ENCODE measurements at places on chromosomes 12 and 14. TPM values are rescaled to one million over a fixed set of nuclear protein-coding genes. Genes with fewer than 3 reads are reported as not detected.

DNA sequence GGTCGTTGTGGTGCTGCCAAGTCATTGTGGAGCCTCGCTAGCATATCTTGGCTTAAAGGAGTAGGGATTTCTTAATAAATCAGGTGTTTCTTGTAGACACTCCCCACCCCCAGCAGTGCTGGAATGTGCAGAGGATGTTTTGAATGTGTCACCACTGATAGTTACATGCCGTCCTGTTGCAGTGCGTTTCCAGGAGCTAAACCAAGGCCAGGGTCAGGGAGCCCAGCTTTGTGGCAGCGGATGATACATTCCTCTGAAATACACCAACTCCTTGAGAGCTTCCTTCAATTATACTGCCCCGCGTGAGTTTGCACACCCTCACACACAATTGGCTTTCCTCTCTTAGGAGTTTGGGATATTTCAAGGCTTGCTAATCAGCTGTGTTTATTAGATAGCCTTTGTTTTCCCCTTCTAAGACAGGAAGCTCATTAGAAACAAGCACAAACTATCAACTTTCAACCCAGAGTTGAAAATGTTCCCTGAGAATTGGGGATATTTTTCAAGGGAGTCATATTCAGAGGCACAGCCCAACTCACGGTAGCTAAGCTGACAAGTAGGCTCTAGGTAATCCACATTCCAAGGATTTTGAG lies 154.9 kb downstream of the C12orf75 start:
- DNase-seq, result peak; percentile 63

DNA sequence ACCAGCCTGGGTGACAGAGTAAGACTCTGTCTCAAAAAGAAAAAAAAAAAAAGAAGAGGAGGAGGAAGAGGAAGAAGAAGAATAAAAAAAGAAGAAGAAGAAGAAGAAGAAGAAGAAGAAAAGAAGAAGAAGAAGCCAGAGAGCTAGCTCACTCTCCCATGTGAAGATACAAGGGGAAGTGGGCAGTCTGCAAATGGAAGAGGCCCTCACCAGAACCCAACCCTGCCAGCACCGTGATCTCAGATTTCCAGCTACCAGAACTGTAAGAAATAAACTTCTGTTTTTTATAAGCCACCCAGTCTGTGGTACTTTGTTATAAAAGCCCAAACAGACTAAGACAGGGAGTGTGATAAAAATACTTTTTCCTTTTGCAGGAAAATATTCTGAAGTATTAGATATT lies 130.7 kb downstream of the ETNK1 start:
- no peak for DNase-seq

GRCh38 chr14:24895243-24895583 lies 154.7 kb downstream of the STXBP6 start:
- peak; percentile 58 for DNase-seq

GRCh38 chr14:60544659-60545058 lies 35.7 kb downstream of the SIX6 start:
- no peak for DNase-seq

MYF5 gene
- total RNA-seq, result not detected

DNA sequence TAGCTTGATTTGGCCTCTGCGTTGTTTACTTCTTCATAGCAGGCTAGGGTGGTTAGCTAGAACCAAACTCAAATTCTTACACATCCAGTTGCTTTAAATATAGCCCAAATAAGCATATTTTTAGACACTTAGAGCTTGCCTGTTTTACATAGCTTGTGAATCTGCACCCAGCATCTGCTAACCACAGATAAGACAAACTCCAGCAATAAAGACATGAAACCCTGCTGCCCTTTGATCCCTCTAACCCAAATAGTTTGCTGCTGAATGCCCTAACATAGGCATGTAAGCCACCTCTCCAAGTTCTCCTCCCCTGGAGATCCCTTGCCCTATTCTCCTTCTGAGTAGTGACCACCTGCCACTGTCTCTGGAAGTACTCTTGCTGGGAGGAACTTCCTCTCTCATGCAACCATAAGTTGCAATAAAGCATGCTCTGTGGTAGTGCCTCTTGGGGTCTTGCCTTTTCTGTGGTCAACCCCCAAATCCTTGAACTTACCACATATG lies 185.6 kb downstream of the TMEM117 start:
- no peak for DNase-seq

DNA sequence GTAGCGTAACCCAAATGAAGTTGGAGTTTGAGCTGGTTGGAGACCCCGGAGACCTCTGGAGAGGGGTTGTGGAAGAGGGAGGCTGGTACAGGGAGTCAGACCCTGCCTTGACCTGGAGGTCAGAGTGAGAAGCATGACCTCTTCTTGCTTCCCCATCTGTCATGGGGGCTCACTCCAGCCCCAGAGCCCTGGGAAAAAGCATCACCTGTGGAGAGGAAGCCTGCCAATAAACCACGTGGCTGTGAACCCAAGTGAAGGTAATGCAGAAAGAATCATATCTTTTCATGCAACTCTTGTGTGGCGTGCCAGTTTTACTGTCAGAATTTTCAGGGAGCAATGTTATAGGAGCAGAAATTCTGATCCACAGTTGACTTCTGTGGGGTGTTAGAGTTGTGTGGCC lies 178.5 kb upstream of the PRICKLE1 start:
- no peak for DNase-seq

- no peak for DNase-seq
Measured at GRCh38 chr12:16884056-16884455, 278.1 kb upstream of the LMO3 start.

AVPR1A gene
- not detected for total RNA-seq

GRCh38 chr14:22838631-22839041 lies 2.3 kb downstream of the MMP14 start:
- peak; percentile 74 for DNase-seq

DNA sequence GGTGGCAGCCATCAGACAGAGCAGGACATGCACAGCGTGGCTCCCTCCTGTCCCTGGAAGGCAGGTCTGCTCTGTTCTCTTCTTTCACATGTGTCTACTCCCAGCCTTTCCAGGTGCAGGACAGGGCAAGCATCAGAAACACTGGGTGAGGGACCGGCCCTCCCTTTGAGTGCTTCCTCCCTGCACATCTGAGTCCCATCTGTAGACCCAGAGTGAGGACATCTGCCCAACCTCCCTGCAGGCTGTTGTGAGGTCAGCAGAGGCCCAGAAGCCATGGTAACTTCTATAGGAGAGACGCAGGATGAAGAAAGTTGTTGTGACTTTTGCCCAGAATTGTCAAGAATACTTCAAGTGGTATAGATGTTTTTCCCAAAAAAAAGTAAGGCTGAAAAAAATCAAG lies 282.7 kb downstream of the CACNA1C start:
- peak; percentile 82 for DNase-seq

NR4A1 gene
- 2.2 TPM for total RNA-seq

DNA sequence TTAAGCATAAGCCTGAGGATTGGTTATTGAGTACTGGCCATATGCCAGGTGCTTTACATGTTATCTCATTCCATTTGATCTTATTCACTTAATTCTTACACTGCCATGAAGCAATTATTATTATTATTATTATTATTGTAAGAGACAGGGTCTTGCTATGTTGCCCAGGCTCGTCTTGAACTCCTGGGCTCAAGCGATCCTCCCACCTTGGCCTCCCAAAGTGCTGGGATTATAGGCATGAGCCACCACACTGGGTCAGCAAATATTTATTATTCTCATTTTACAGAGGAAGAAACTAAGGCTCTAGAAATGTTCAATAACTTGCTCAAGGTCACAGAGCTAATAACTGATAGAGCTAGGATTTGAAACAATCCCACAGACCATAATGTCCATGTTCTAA lies 14.8 kb downstream of the LIMA1 start:
- DNase-seq, result no peak

DNA sequence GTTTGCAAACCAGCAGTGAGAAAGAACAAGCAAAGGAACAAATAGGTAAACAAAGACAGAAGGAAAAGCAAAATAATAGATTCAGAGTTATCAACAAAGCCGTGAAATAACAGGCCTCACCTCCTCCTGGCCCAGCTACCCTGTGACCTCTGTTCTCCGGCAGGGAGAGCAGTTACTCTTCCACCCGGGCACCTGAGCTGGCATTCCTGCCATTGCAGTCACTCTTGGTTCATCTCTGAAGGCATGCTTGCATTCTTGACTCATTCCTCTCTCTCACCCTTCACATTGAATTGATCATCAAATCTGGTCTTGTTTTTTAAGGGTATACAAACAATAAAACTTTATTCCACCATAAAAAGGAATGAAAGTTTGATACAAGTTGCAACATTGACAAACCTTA lies 95.1 kb downstream of the TTC8 start:
- no peak for DNase-seq

KRT3 gene
- not detected for total RNA-seq

DNA sequence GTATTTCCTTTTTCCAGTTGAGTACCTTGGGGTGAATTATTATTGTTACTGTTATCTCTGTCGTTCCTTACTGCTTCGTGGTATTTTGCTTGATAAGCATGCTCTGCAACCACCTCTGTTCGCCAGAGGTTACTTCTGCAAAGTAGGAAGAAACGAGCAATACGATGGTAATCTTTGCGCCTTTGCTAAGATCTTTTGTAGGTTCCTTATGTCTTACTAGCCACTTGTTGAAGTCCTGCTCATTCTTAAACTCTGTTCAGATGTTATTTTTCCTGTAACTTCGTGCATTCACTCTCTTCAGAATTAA lies 729 bp upstream of the M6PR start:
- DNase-seq, result no peak

GPRC5D gene
- total RNA-seq, result not detected

TAS2R14 gene
- 6.9 TPM for total RNA-seq

DNA sequence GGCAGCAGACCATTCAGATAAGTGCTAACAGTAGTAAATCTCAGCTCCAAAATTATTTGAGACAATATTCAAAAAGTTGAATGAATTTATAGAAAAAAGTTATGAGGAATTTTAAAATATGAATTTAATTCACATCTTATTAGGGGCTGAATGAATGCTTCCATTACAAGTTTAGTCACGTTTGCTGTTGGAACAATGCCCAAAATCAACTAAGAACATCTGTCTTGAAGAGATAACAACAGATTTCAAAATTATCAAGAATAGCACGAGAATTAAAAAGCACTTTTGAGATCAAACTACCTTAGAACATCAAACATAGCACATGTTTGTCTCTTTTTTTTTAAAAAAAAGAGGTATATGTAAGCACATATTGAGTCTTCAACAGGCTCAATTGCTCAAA lies 115.4 kb upstream of the PPFIA2 start:
- no peak for DNase-seq

GRCh38 chr12:28191051-28192048 lies 1.1 kb downstream of the CCDC91 start:
- DNase-seq, result no peak

GRCh38 chr12:106956048-106956578 lies 406 bp downstream of the TMEM263 start:
- peak; percentile 73 for DNase-seq

DNA sequence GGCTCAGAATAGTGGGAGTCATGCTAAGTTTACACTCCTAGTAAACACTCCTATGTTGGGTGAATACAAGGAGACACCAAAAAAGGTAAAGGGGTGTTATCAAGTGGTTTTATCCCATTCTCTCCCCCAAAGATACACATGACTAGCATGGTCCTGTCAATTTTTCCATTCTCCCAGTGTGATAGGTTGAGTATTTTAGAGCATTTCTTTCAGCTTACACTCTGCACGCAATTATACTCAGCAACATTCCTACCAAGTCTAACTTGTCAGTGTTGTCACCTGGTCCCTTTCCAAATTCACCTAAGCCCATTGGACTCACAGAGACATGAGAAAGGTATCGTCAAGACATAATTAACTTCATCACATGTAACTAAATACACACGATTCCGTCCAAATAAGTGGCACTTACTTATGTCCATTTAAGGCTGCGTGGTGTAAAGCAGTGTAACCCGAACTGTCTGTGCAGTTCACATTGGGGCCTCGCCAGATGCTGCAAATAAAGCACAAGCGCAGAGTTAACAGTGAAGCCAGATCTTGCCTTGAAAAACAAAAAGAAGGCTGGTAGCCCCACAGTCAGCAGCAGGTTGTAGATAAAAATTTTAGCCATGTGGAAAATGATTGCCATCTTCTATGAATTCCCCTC lies 159.7 kb downstream of the ANKS1B start:
- DNase-seq, result no peak

DNA sequence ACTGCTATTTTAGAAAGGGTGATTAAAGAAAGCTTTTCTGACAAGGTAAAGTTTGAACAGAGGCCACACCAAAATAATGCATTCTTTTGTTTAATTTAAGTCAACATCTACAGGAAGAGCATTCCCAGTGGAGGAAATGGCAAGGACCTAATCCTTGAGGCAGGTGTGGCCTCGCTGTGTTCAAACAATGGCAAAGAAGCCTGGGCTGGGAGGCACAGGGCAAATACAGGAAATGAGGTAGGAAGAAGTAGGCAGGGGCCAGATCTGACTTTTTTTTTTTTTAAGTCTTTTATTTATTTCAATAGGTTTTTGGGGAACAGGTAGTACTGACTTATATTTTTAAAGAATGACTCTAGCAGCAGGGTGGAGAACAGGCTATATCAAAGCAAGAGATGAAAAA lies 53.5 kb downstream of the ARMH4 start:
- no peak for DNase-seq

GRCh38 chr14:58280954-58281787 lies 17.2 kb upstream of the ARID4A start:
- peak; percentile 89 for DNase-seq

- DNase-seq, result no peak
Measured at GRCh38 chr12:128852885-128853599, at the start of gene GLT1D1. TSS of gene GLT1D1 (plus strand) at chr12:128853478. CDS start at chr12:128853582, 104 bp downstream.

GRCh38 chr14:93977790-93978581 lies 1.6 kb upstream of the ASB2 start:
- no peak for DNase-seq

DNA sequence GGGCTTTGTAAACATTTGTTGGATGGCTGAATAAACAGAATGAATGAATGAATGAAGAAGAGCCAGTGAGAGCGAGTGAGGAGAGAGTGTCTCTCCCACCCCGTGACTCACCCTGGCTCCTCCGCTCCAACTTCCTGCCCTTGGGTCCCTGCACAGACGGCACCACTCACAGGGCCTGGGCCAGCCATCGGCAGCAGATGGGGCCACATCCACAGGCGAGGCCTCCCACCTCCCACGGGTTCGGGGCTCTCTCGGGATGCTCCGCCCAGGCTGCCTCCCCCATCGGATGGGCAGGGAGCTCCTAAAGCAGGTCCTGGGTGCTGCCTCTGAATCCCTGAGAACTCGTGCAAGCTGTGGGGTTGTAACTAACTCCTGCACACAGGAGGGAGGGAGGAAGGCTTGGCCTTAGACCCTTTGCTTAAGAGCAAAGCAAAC lies 41.3 kb downstream of the CCNK start:
- peak; percentile 58 for DNase-seq

GRCh38 chr12:19462406-19462805 lies 23.1 kb downstream of the AEBP2 start:
- DNase-seq, result no peak

DNA sequence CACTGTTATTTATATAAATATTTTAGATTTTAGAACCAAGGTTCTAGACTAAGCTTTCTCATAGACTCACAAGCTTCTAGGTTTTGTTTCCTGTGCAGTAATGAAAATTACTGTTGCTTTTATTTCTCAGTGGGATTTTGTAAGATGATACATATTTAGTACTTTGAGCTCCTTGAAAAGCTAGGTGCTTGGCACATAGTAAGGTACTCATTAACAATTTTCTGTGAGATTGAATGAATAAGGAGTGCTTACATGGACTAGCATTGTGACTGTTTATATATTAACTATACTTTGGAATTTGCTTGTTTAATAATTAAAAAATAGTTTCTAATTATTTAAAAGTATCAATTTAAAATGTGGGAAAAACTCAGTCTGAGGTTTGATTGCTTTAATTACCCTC lies 85.7 kb downstream of the MIA2 start:
- DNase-seq, result no peak

GRCh38 chr14:99260116-99260515 lies 11.9 kb downstream of the BCL11B start:
- no peak for DNase-seq

KRT83 gene
- not detected for total RNA-seq

- no peak for DNase-seq
Measured at GRCh38 chr14:65933400-65934069, 521.0 kb downstream of the FUT8 start.
